ENCODE measurements at places on chromosomes 2 and 18.

DNA sequence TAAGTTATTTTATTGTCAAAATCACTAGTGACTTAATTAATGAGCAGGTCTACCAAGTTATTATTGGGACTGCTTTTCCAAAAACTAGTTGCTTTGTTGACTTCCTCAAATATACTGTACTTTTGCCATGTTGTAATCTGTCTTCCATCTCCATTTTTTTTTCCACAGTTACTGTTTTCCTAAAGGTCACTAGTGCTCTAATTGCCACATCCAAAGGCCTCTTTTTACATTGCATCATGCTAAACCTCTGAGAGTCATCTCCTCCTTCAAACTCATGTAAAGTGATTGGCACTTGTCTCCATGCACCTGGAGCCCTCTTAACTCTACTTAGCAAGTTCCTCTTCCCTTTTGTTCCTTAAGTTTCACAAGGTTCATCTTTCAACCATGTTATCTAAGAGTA is 11.8 kb downstream of the PMAIP1 start:
- no peak for DNase-seq

GRCh38 chr2:33435518-33435917 is 40.9 kb upstream of the RASGRP3 start:
- no peak for DNase-seq

DNA sequence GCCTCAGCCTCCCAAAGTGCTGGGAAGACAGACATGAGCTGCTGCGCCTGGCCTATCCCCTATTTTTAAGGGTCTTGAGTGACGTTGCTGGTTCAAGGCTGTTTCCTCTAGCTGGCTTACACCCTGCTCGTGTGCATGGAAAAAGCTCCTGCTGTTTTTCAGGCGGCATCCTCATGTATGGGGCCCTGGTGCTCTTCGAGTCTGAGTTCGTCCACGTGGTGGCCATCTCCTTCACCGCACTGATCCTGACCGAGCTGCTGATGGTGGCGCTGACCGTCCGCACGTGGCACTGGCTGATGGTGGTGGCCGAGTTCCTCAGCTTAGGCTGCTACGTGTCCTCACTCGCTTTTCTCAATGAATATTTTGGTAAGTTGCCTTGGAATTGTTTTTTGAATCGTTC is 22.0 kb upstream of the NFATC1 start:
- no peak for DNase-seq

DNA sequence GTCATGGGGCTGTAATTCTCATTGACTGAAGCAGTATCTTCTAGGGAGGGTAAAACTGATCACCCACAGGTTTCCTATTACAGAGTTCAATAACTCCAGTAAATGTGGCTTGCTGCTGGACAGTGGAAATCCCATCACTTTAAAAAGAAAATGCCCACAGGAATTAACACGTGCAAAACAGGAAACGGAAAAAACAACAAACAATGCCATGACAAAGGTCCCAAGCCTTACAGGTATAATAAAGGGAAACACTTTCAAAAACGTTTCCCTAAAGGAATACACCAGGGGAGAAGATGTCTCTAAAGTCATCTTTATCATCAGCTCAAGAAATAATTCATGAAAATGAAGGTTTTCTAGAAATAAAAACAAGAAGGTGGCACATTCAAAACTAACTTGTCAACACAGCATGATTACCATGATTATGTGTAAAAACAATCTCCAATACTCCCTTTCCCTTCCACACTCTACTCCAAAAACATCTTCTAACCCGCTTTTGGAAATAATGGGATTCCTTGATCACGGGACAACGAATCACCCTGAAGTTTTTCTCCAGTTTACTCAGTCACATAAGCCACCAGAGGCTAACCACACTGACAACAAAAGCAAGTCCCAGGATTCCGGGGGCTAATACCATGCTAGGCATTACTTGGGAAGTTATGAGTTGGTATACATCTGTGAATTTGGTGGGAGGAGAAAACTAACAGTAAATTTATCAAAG is 167.9 kb downstream of the TCF4 start:
- DNase-seq: no peak

DNA sequence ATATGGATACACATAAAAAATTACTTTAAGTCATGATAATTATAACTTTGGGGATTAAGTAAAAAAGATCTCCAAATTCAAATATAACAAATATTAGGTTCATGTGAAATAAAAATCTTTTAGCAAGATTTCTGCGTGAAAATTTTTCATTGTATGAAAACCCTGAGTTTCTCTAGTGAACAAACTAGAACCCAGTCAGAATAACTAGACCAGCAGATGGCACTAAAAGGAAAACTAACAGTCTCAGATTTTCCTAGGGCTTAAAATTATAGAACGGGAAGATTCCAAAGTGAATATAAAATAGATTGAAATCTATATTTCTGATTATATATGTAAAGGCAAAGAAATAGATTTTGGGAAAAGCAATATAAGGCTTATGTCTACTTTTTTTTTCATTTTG is 43.3 kb downstream of the TMEM200C start:
- DNase-seq: no peak

- no peak for DNase-seq
Measured at GRCh38 chr18:63832470-63832869, 55.0 kb upstream of the SERPINB2 start.

GRCh38 chr2:37713258-37713700 is 41.8 kb upstream of the CDC42EP3 start:
- no peak for DNase-seq

DNA sequence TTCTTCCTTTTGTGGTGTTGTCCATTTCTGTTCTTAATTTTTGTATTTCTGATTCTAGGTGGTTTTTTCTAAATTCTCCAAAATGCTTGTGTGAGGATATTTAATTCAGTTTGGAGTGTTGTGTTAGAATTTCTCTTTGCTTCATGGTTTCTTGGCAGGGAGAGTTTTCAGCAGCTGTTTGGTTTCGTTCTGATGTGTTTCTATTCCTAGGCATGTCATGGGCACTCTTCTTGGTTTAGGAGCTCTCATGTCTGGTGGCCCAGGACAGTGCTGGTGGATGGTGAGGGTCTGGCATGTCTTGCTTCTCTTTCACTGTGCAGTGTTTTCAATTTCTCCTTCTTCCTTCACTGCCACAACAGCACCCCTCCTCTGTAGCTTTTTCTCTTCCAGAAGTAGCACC is 52.9 kb downstream of the OSBPL6 start:
- DNase-seq: no peak

- DNase-seq: no peak
Measured at GRCh38 chr2:205054789-205055188, 509.5 kb downstream of the PARD3B start.

DNA sequence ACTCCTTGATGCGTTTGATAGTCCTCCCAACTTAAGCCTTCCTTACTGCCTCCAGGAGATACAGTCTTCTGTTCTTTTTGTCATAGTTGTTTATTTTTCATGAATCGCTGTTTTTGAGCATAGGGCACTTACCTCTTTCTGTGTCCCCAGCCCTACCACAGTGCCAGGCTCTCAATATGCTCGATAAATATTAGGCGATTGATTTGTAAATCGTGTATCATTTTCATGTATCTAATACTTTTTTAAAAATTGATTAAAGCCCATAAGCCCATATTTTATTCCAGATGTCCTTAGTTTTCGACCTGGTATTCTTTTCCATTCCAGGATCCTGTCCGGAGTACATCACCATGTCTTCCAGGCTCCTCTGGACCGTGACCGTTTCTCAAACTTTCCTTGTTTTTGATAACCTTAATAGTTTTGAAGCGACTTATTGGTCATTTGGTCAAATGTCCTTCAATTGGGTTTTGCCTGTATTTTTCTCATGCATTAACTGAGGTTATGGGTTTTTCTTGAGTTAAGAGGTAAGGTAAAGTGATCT is 444 bp upstream of the MMADHC start:
- no peak for DNase-seq

DNA sequence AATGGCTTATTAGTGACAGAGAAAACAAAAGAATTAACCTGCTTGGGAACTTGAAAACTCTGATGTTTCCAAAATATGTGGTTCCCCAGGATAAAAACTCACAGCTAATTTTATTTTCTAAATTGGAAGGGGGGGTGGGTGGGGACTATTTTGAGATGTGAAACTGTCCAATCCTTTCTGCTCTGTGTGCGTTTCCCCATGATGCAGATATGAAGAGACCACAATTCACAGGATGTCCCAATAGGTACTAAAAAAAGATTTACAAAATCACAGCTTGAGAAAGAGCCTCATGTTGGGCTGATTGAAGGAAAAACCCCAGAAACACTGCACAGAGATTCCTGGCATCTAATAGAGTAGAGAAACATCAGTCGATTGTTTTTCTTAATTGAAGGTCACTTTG is 273.2 kb downstream of the ARHGAP15 start:
- DNase-seq: no peak

DNA sequence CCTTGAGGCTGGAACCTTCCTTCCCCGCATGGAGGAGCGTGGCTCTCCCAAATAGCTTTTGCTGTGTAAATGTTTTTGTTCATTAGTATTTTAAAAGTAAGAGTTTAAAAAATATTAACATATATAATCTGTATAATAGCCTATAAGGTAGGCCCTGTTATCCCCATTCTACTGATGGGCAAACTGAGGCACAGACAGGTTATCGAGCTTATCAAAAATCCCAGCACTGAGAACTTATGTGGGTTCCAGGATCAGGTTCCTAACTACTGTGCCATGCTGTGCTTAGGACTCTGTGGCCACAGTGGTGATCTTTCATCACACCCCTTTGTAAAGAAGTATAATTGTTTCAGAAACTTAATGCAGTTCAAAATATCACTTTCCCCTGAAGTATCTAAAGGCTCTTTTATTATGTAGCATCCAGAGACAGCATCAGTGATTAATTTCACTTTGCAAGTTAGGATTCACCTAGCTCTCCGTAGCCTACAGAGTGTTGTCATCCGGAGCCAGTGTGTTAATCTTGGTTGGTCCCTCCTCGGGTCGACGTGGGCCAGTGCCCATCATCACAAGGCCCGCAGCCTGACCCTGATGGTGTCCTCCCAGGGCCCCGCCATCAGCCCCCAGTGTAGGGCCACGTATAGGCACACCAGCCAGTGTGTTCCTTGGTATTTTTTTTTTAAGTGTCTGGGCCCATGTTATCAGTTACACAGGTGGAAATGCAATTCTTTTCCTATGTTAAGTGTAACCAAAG is 28.7 kb downstream of the CABLES1 start:
- DNase-seq: no peak

GRCh38 chr2:227374158-227374557 is 4.9 kb downstream of the TM4SF20 start:
- no peak for DNase-seq

DNA sequence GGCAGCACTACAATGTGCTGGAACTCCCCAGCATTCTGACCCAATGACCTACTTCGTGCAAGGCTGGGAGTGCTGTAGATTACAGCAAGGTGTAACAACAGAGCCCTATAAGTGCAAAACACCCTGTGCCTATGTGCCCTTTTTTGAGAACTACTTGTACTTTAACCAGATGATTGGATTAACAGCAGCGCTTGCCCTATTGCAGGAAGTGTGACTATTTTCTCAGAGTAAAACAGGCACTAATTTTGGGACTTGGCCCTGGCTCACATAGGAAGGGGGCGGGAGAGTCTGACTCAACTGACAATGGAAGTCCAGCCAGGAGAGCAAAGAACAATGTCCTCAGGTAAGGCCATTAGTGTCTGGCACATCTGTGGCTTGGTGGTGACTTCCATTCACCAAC is 35.6 kb upstream of the RNF125 start:
- DNase-seq: no peak

DNA sequence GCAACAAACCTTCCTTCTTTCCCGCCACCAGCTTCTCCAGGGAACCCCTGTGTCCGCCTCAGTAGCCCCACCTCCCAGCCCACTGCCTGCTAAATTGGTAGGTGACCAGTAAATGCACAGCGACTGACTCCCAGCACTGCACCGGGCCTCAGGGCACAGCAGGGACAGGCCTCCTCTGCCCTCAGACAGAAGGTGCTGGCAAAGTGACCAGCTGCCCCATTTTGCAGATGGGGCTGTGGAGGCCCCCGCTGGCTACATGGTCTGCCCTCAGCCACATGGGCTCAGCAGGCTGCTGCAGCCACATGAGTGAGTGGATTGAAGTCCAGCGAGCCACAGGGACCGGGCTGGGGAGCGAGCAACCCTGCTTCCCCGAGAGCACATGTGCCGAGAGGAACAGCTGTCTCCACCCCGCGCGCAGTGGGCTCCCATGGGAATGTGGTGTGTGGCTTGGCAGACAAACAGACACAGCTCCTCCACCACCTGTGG is 7.8 kb upstream of the NPPC start:
- no peak for DNase-seq

GRCh38 chr2:210477496-210477895 is 937 bp upstream of the LANCL1 start:
- no peak for DNase-seq

GRCh38 chr2:136314240-136314639 is 196.3 kb upstream of the CXCR4 start:
- DNase-seq: no peak

GRCh38 chr2:143255899-143256298 is 126.7 kb downstream of the ARHGAP15 start:
- no peak for DNase-seq

DNA sequence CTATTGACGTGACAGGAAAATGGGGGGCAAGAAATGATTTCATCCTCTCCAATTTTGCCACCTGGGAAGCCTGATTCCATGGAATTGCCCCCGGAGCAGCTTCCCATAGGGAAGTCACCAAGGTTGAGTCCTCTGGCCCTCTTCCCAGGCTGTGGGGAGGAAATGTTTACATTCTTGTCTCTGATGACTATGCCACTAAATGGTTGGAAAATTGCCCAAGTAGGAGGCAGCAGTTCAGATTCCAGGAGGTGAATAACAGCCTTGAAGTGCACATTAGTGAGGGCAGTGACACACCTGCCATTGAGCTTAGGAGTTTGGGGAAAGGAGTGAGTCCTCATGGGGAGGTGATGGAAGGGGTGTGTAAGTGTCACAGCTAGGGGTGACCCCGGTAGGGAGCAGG is 449.2 kb upstream of the DCC start:
- DNase-seq: no peak

- no peak for DNase-seq
Measured at GRCh38 chr2:203693242-203693879, 13.1 kb upstream of the CD28 start.

DNA sequence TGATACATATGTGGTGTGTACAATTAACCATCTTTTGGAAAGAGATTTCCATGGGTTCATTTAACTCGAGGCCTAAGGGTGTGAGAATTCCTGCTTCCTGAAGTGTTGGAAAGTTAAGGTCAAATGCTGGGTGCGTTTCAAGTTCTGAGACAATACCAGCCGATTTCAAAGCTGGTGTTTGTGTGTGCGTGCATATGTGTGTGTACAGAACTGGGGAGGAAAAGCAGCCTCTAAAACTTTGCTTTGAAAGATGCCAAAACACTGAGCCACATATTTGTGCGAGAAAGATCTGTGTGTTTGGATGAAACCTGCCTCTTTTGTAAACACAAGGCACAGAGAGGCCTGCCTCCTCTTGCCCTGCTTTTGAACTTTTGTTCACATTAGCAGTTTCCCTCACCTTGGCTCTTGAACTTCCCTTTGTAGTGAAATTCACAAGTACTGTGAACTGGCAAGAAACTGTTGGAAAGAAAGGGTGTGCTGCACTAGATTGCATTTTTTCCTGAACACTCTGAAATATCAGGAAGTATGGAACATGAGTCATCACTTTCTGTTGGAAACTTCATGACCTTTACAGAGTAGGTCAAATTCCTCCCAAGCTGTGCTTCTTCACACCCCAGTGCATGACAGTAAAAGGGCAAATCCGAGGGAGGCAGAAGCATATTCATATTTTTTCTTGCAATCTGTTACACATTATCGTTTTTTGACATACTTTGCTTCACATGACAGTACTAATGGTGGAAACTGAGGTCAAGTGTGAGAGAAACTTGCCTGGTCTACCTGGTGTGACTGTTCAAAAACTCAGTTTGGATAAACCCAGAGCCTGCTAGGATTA is 20.0 kb upstream of the CAVIN2 start:
- DNase-seq: peak; percentile 49

GRCh38 chr2:135688978-135689377 is 52.7 kb upstream of the UBXN4 start:
- DNase-seq: no peak
